Fibroblast of the aortic adventitia (primary cell): ENCODE measurements at places on chromosomes 2 and 18. TPM values are rescaled to one million over a fixed set of nuclear protein-coding genes. Genes with fewer than 3 reads are reported as not detected.

DNA sequence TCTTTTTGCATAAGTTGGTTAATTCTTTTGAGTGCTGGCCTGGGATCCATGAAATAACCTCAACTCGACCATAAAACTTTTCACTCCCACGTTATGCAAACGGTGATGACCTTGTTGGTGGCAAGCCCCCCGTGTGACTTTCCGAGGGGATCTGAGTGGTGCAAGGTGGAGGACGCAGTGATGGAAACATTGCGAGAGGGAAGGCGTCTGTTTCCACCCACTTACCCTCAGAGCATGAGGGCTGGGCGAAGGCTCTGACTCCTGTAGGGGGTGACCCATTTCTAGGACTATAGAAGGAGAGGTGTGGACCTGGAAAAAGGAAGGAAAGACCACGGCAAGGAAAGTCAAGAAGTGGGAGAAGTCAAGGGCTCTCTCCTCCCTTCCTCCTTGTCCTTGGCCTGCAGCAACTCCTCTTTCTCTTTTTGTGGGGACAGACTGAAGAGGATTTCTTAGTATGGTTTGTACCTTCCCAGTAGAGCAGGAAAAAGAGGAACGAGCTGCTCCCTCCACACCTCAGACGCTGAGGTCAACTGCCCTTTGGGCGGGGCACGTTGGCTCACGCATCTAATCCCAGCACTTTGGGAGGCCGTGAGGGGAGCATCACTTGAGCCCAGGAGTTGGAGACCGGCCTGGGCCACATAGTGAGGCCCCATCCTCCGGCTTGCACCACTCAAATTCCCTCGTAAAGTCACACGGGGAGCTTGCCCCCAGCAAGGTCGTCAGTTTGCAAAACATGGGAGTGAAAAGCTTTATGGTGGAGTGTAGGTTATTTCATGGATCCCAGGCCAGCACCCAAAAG, 15.5 kb upstream of the CD8A start:
- DNase-seq = no peak

Gene MROH2A
- total RNA-seq = under 0.01 TPM in 1 of 2 replicates, not detected in the other

- DNase-seq = no peak
Observed at GRCh38 chr18:57051657-57052044, 95.2 kb upstream of the BOD1L2 start.

DNA sequence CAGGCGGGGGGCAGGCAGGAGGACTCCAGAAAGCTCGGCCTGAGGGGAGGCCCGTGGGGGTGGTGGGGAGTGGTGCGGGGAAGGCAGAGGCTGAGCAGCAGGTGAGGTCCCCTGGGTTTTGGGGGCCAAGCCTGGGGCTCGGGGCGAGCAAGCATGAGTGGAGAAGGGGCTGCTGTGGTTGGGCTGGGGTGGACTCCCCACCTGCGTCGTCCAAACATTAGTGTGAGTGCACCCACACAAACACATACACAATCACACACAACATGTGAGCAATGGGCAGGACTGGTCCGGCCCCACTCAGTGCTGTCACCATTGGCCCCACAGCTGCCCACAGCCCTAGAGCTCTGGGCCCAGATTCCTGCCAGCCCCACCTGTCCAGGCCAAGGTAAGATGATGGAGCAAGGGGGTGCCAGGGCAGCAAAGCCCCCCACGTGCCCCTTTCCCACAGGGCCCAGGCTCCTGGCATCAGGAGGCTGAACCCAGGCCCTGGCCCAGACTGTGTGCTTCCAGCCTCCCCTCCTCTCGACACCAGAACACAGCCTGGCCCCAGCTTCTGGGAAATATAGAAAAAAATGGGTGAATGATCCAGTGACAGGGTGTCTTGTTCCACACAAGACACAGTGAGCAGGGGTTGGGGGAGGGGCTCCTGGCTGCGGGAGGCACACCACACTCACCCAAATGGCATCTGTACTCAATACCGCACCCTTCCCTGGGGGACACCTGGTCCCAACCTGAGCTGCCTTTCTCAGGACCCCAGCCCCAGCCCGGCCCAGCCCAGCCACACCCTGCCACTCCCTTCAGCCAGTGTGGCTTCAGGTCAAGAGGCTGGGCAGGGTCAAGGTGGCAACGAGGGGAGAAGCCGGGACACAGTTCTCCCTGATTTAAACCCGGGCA, 463 bp upstream of the ALPP start:
- no peak for DNase-seq

Gene CCDC68
- total RNA-seq = 0.16 and 7.4 TPM in 2 replicates

DNA sequence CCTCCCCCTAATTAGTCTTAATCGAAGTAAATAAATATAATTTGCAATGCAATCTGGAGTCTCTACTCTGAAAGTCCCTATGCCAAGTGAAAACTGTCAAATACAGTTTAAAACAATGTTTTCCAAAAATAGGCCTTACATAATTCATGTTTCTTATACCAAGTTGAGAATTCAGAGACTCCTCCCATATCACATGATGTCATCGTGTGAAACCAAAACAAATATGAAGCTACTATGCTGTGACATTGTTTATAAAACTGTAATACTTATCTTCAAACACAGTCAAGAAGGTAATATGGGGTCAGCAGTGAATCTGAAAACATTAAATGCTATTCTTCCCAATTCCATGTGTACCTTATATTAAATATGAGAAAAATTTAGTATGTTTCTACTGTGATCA, 940.2 kb upstream of the FANCL start:
- no peak for DNase-seq

Gene ADCY3
- 42.0 and 50.3 TPM in 2 replicates for total RNA-seq
